ENCODE measurements at places on chromosomes 2 and 18. TPM values are rescaled to one million over a fixed set of nuclear protein-coding genes. Genes with fewer than 3 reads are reported as not detected.

GRCh38 chr18:35842536-35842935, 129.9 kb upstream of the RMP24 start:
- DNase-seq = no peak

The KLHL29 gene
- 3.0 TPM for total RNA-seq

The SKOR2 gene
- not detected for total RNA-seq

The NT5DC4 gene
- not detected for total RNA-seq

The HRH4 gene
- total RNA-seq = 0.16 TPM
